Neural progenitor cell (in vitro differentiated cells): ENCODE measurements at places on chromosomes 3 and 15. TPM values are rescaled to one million over a fixed set of nuclear protein-coding genes. Genes with fewer than 3 reads are reported as not detected.
A peak's percentile ranks its signal among the peaks of the same experiment; 100 is the strongest.

DNA sequence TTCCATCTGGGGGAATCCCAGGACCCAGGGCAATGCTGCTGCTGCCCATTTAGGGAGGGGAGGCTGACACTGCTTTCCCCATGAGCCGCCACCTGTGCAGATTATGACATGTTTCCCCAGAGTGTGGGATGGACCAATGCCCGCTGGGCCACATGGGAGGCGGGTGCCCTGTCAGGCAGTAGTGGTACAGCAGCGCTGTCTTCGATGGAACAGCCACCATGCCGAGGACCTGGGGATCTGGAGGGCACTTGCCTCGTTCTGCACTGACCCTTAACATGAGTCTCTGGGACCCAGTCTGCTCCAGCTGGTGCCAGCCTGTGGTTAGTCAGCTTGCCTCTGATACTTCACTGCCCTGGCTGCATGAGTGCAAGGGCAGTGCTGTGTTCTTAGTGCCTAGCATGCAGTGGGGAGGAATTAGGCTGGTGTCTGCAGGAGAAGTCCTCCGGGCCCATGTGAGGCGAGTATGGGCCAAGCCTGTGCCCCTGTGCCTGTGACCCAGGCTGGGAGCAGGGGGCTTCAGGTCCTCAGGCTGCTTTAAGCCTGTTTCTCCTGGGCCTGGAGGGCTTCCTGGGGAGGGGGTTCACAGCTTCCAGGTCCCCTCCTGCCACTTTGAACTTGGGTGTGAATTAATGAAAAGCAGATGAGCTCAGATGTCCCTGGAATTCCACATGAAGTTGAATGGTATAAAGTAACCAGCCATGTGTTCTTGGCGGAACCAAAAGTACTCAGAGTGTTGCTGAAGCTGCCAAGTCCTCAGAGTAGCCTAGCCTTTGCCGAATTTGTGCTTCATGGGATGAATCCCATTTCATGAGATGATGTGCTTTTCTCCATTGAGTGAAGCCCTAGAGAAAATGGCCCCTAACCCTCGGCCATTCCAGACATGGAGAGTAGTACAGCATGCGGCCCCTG lies 22.9 kb downstream of the KLF13 start:
- DNase-seq = no peak

- no peak for DNase-seq
Measured at GRCh38 chr3:88282528-88283241, 132.9 kb downstream of the C3orf38 start.

GRCh38 chr3:143236226-143236964 lies 116.8 kb downstream of the CHST2 start:
- DNase-seq = peak; percentile 36

DNA sequence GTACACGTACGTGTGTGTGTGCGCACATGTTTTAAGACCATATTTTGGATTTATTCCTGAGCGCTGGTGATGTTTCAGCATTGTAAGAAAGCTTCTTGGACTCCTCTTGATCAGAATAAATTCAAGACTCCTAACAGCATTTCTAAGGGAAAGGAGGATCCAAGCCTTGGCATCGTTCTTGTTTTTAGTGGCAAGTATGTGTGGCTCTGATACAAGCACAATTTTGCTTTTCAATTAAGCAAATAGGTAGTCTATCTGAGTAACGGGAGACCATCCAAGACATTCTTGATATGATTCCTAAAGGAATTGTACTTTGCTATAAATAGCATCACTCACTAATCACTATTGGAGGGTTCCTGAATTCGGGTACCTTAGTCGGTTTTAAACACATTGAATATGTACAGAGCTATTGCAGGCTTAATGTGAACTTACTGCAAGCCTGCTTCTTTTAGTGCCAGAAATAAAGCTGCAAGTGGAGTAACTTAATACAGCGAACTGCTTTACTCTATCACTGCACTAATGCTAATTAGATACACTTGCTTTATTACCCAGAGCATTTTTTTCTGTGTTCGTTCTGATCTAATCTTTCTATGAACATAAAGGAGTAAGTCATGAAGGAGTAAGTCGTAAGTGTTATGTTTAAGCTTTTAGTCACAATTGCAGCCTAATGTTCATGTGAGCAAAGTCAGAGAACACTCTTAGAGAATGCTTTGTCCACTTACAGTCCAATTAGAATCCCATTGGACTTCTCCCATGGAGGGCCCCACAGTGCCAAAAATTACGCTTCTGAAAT lies 186.3 kb downstream of the MCTP2 start:
- DNase-seq = no peak

- DNase-seq = no peak
Measured at GRCh38 chr3:40911928-40912327, 287.4 kb upstream of the CTNNB1 start.

DNA sequence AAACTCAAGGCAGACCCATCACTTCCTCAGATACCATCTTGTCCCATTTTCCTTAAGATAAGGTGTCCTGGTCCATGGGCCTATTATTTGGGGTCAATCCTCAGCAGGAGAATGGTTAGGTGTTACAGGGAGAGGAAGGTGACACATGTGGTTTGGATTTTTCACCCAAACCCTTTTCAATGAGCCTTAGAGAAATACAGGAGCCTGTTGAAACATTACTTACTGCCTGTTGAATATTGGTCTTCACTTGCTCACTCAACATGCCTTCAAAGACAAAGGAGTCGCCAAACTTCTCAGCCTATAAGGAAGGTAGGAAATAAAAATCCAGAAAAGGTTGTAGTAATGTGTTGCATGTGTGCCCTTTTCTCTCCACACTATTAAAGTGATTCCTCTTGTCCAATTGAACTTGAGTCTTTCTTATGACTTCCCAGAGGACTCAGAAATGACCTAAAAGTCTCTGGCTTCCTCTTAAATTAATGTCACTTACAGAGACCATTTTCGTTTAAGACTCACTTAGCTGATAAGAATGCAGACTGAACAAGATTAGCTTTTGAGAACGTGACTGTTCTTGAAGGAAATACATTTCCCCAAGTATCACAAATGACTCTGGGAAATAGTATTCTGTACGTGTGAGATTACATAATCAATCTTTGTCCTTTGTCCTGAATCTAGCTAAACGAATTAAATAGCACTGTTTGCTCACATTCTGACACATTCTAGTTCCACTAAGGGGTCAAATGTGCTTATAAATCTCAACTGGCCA lies 17.8 kb downstream of the SUMF1 start:
- no peak for DNase-seq

DNA sequence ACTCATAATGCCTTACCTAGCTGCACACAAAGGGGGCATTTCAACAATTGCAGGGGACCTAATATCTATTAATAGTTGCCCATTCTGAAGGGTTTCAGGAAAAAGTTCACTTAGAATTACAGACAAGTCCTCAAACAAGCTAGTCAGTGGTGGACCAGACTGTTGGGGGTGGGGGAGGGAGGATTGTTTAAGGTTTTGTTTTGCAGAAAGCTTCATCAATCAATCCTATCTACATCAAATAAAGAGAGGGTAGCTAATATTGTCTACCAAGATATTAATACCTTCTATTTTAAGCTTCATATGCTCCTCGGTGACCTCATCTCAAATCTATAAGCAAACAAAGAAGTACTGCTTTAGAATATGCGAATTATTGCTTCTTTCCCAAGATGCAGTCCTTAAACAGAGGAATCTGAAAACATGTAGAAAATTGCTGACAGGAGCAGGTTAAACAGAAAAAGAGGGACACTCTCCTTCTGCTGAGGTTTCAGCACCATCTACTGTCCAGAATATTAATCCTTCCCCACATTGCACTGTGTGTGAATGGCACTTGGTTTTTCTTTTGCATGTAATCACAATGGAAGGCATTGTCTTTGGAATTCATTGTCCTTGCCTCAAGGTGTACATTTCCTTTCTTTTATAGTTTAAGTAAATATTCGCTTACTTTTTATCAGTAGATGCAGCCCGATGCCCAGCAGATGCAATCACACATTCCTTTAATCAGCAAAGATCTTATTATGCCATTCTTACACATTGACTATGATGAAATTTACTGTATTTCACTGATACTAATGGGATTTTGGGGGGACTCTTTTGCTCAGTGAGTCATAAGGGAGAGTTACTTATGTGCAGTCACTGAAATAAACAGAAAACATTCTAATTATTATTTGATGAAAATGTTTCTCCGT lies 94.7 kb downstream of the IL5RA start:
- peak; percentile 63 for DNase-seq

GRCh38 chr3:46416125-46416810 lies 9.2 kb downstream of the CCRL2 start:
- no peak for DNase-seq

- DNase-seq = no peak
Measured at GRCh38 chr15:71679793-71680353, 130.5 kb upstream of the NR2E3 start.

DNA sequence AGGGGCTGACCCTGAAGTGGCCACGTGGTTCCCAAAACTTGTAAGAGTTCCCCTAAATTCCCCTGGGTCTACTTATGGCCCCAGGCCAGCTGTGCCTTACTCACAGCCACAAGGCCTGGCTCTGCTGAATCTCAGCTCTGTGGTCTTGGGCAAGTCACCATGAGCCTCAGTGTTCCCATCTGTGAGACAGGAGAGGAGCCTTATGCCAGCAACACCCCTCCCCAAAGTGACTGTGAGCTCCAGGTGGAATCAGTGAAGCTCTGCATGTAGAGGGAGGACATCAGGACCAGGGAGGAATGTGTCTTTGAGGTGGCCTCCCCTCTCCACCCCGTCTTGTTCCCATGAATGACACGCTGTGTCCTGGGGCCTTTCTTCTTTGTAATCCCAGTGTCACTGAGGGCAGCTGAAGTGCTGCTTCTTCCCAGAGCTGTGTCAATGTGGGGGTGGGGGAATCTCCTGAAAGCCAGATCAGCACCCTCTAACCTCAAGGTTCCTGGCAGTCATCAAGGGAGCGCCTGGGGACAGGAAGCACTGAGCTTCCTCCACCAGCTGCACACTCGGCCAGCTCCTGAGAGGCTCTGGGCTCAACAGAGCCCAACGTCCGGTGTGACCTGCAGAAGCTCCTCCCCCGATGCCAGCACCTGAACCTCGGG lies 258.9 kb downstream of the UACA start:
- DNase-seq = no peak

DNA sequence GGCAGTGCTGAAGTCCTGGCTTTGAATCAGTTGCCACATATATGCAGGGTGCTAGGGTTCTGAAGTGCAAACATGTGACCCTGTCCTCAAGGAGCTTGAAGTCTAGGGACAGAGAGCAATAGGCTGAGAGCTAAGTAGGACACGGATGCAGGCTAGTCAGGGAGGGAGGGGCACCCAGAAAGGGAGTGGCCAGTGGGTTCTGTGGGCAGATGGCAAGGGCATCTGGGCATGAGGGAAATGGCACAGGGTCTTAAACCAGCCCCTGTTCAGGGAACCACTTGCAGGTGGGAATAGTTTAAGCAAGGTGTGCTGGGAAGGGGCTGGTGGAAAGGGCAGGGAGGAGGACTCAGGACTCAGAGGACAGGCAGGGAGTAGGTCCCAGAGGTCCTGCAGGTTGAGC lies 46.4 kb upstream of the EPHB1 start:
- no peak for DNase-seq

DNA sequence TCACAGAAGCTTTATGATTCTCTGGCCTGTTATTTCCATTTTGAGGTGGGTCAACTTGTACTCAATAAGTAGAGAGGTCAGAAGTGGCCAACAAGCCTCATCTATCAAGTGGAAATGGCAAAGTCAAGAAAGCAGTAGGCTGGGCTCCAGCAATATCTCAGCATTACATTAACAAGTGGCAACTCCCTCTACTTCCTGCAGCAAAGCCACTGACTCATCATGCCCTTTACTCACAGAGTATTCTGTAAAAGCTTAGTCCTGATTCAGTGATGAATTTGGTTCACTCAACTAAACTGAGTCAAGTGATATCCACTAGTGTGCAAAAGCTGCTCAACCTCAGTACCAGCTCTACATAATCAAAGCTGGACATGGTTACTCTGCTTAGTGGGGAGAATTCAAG lies 954.6 kb downstream of the EPHA3 start:
- DNase-seq = no peak

DNA sequence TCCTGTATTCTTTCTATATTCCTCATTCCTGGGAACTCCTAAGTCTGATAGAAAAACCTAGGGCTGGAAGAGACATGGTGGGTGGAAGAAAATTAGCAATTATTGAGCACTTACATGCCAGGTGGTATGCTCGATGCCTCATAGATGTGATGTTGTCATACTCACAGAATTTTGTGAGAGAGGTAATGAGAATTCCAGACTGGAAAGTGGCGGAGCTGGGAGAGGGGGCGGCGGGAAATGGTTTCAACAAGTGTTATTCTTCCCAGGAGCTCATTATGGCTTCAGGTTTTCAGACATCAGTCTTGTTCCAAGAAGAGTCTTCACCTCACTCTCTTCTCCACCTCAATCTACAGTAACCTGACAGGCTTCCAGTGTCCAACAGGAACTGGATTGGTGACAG lies 16.2 kb downstream of the TIMP4 start:
- no peak for DNase-seq

DNA sequence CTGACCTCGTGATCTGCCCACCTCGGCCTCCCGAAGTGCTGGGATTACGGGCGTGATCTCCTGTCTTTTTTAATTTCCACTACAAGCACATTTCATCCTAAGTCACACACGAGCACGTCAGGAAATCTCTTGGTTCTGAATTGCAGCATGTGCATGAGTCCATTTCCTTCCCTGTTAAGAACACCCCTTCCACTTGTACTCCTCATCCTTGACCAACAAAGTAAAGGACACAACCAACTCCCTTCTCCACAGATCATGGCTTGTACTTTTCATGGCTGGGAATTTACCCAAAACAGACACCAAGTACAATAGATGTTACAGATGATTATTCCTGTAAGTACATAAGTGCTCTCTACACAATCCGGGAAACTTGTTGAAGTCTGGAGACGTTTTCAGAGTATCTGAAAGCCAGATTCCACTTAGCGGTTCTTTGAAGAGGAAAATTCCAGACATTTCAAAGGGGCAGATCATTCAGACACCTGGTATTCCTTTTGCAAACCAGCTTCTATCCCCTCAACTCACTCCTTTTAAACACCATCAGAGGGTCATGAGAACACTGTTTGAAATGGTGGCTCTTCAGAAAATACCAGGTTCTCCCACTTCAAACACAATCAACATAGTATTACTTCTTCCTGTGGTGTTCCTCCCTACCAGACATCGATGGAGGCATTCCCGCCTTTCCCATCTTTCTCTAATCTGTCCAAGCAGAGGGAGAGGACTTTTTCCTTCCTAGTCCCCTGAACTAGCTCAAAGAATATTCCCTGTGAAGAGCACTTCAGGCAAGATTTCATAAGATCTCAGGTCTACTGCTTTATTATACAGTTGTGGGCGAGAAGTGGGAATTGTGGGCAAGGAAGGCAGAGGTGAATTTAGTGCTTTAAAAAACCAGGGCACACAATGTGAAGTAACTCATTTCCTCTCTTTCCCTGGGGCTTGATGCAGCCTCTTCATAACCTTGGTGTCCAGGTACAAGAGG lies 80.1 kb upstream of the TSC22D2 start:
- DNase-seq = no peak

- DNase-seq = no peak
Measured at GRCh38 chr3:77464111-77464688, 424.3 kb downstream of the ROBO2 start.

ARHGEF26 gene
- 13.4 and 14.0 TPM in 2 replicates for total RNA-seq

ONECUT1 gene
- 1.5 TPM in 2 replicates for total RNA-seq

GOLGA6B gene
- total RNA-seq = not detected in 2 replicates

FOXL2 gene
- total RNA-seq = not detected in 2 replicates

ACTC1 gene
- 3.8 and 3.9 TPM in 2 replicates for total RNA-seq

RGMA gene
- 41.4 and 85.1 TPM in 2 replicates for total RNA-seq

CADPS gene
- 11.7 and 17.3 TPM in 2 replicates for total RNA-seq

IRAK2 gene
- 0.26 and 0.50 TPM in 2 replicates for total RNA-seq

NME9 gene
- total RNA-seq = 1.1 and 2.2 TPM in 2 replicates

CLDN16 gene
- not detected in 2 replicates for total RNA-seq

ADAMTS7 gene
- 19.2 and 56.6 TPM in 2 replicates for total RNA-seq

ECE2 gene
- total RNA-seq = 0.15 TPM in 1 of 2 replicates, not detected in the other
